NCI-H526 treated with DMSO at 0.1 percent for 48 hours (cell line): ENCODE measurements at places on chromosomes 5 and 9.

DNA sequence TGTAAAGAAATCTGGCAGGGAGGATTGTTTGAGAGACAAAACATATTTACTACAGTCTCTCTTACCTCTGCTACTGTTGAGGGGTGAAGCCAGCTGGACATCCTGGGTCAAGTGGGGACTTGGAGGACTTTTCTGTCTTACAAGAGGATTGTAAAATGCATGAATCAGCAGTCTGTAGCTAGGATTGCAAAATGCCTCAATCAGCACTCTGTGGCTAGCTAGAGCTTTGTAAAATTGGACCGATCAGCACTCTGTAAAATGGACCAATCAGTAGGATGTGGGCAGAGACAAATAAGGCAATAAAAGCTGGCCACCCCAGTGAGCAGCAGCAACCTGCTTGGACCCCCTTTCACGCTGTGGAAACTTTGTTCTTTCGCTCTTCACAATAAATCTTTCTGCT is 995.8 kb upstream of the CDH6 start:
- no peak for DNase-seq

- DNase-seq: no peak
Measured at GRCh38 chr5:96067251-96067650, 105.6 kb upstream of the ELL2 start.

DNA sequence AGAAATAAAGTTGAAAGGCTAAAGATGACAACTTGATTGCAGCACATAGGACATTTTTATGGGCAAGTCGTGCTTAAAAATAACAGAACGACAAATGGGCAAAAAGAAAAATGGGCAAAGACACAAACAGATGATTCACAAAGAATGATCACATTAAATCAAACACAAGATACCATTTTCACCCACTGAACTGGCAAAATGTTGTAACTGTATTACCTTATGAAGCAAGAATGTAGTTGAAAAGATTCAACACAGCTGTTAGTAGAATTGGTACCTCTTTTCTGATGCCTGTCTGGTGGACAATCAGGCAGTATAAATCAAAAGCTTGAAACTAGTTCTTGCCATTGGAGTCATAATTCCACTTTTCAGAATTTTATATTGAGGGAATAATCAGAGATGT is 81.0 kb upstream of the PALM2AKAP2 start:
- DNase-seq: no peak

- DNase-seq: no peak
Measured at GRCh38 chr5:89297066-89297465, 414.1 kb upstream of the MEF2C start.

DNA sequence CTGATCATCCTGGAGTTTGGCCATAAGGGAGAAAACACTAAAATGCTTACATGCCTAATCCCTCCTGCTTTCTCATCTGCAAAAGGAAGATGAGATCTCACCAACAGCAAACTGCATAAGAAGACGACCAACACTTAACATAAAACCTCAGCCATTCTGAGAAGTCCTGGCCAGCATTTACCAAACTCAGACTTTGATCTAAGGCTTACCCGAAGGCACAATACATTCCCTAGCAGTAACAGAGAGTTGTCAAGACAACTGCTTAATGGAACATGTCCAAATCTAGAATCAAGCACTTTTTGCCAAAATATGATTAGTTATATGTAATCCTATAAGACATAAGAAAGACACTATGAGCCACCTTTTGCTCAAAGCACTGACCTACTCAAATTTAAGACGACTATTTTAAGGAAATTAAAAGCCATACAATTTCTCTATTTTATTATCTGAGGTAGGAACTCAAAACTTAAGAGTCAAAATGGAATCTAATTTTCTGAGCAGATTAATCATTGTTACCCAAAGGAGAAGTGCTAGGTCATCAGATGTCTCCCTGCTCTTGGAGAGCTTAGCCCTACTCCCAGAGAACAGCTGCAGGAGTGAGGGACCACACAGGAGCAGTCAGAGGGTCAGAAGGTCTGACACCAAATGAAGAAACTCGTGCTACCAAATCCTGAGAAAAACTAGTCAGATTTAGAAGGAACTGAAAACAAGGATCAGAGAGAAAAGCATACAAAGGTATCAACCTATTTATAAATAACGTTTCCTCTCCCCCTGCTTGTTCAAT is 39.3 kb downstream of the EPB41L4A start:
- no peak for DNase-seq

GRCh38 chr9:123420592-123421111 is 64.7 kb downstream of the CRB2 start:
- no peak for DNase-seq

- DNase-seq: no peak
Measured at GRCh38 chr5:107515521-107516080, 155.1 kb downstream of the EFNA5 start.

DNA sequence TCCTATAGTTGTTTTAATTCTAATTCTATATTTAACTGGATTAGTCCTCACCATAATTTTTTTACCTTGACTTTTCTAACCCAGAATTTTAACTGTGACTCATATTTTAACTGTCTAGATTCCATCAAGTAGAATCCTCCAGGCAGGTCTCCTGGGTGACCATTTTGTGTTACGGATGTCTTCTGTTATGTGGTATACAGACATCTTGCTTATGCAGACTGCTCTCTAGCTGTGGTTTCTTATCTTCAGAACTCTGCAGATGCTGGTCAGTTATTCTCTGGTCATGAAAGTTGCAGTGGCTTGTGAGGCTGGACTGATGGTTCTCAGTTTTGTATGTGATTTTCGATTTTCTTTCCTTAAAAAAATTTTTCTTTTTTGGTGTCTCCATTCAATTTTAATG is 139.4 kb downstream of the ATG10 start:
- no peak for DNase-seq

DNA sequence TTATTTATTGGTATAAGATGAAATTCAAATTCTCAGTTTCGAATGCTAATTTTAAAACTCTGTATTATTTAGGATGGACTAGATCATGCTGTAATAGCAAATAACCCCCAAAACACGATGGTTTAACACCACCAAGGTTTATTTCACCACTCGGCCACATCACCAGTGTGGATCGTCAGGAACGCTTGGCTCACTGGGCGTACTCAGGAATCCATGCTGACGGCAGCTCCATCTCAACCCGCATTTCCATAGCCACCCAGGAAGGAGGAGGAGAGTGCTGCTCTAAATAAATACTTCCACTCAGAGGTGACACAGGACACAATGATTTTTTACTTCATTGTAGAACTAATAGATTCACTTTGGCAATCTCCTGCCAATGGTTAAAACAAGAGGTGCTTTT is 347.4 kb downstream of the SH3GL2 start:
- no peak for DNase-seq

- no peak for DNase-seq
Measured at GRCh38 chr9:98256756-98257155, 1.3 kb upstream of the TBC1D2 start.

DNA sequence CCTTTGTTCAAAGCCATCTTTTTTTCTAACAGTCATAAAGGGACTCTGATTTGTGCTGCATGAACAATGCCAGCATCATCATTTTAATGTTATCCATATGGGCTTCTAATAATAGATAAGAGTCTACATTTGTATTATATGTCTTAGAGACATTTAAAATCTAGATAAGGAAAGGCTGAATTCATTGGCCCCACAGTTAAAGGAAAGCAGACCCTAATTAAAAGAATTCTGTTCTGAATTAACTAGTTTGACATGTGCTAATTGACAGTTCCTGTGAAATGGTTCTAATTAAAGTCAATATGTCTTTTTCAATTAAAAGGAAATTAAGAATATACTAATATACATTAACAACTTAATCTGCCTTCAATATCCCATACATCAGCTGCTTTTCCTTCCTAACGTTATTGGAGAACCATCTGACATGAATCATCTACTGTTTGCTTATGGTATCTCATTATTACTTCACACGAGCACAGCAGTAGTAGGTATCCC is 104.7 kb downstream of the NR2F1-AS1 start:
- DNase-seq: no peak

GRCh38 chr5:155870636-155871035 is 456.3 kb upstream of the SGCD start:
- no peak for DNase-seq

- DNase-seq: no peak
Measured at GRCh38 chr9:93007529-93008058, 50.9 kb upstream of the SUSD3 start.
